ENCODE measurements at places on chromosomes 7 and 10.

DNA sequence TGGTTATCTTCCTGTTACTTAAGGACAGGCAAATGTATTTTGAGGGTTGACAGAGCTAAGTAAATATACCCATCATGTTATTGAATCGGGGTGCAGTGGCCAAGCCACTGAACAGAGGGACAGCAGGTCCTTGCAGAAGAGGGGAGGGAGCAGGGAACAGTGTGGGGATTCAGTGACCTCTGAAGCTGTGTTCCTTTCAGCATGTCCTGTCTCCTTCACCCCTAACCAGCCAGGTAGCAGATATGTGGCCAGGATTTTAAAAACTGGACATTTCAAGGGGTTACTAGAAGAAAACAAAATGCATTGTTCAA, 12.7 kb downstream of the ANK3 start:
- DNase-seq: no peak

DNA sequence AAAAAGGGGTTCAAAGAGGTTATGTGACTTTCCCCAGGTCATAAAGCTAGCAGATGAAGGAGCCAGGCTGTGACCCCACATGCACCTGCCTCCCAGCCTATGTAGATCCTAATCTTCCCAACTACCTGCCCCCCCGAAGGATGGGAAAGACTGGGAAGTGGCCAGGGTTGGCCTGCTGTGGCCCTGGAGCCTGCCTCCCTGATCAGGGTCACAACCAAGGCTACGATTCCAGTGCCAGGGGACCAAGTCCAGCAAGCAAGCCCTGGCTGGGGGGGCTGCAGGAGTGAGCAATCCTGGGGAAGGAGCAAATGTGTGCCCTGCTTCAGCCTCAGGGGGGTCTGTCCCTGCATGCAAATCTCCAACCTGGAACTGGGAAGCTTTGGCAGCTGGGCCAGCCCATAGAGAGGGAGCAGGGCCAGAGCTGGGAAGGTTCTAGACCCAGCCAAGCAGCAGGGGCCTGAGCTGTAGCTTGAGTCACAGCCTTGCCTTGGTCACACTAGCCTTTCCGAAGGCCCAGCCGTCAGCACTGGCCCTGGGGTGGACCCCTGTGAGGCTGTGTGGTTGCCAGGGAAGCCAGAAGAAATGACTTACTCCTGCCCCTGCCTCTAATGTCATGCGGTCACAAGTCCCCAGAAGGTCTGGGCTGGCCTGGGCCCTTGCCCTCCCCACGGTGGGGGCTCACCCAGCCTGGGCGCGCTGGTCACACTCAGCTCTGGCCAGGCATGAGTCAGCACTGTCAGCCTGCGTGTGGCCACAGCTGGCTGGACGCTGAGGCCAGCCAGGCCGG, 96.4 kb upstream of the ZMIZ1 start:
- DNase-seq: peak; percentile 92

GRCh38 chr7:101877882-101878591, 60.6 kb downstream of the CUX1 start:
- no peak for DNase-seq

- no peak for DNase-seq
Measured at GRCh38 chr7:99679032-99679399, 780 bp downstream of the CYP3A5 start.

GRCh38 chr10:131742500-131742951, 158.3 kb upstream of the PPP2R2D start:
- peak; percentile 49 for DNase-seq
